KBM-7 (cell line): ENCODE measurements at places on chromosomes 12 and 14.

DNA sequence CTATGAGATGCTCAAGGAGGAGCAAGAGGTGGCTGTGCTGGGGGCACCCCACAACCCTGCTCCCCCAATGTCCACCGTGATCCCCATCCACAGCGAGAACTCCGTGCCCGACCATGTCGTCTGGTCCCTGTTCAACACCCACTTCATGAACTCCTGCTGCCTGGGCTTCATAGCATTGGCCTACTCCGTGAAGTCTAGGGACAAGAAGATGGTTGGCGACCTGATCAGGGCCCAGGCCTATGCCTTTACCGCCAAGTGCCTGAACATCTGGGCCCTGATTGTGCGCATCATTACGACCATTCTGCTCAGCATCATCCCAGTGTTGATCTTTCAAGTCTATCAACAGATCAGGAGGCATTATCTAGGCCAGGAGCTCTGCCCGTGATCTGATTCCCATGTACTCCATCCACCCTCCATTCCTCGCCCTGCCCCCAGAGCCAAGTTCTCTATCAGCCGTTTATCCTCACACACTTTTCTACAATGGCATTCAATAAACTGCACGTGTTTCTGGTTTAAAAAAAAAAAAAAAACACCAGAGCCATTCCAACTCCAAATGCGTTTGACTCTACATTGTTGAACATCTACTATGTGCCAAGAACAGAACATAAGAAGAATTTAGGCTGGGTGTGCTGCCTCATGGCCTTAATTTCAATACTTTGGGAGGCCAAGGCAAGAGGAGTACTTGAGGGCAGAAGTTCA, 17.5 kb downstream of the ATXN2 start:
- DNase-seq, result no peak

DNA sequence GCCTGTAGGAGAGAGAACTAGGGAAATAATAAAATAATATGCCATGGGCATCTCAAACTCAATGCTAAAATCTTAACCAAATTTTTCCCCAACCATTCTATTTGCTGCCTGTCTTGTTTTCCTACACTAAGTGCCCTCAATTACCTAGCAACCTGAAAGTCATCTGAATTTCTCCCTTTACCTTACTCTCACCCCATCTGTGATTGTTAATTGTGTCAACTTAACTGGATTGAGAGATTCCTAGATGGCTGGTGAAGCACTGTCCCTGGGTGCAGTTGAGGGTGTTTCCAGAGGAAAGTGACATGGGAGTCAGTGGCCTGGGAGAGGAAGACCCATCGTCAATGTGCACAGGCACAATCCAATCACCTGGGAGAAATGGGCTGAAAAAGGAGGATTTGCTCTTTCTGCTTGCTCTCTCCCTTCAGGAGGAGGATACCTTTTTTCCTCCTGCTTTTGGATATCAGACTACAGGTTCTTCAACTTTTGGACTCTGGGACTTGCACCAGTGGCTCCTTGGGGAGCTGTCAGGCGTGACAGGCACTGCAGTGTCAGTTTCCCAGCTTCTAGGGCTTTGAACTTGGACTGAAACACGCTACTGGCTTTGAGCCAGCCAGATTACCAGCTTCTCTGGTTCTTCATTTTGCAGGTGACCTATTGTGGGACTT, 100.1 kb downstream of the PPP1R12A start:
- no peak for DNase-seq

DNA sequence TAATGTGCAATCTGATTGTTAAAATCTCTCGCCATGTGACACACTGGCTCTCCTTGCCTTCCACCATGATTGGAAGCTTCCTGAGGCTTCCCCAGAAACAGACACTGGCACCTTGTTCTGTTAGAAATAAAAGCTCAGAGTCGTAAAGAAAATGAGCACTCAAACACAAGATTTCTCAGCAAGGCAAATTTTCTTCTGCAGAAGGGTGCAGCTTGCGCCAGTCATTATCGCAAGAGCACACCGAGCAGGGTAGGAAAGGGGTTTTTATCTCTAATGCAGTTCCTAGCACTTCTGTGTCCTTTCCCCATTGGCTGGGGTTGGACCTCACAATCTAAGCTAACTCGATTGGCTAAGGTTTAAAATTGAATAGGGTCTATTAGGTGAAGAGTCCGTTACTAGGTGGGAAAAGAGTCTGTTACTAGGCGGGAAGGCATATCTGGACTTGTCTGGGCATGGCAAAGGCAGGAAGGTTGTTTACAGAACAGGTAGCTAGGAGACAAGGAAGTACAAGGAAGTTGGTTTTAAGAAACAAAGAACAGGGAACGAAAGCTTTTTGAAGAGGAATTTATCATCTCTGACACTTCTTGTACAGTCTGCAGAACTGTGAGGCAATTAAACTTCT, 62.6 kb upstream of the BICD1 start:
- peak; percentile 64 for DNase-seq

DNA sequence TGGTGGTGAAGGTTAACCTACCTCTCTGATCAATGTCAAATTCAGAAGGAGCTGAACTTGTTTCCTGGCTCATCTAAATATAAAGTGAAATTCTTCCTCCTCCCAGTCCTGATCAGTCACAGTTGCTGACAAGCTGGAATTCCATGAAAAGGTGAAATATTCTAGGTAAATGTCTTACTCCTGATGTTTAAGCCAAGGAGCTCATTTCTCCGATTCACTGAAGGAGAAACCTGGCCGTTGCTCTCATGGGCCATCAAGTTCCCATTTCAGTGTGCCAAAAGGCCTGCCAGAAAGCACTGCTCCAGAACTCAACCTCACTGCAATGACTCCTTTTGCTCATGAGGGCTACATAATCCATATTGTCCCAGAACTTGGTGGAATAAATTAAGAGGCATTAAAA, 707.5 kb downstream of the GALC start:
- DNase-seq, result no peak

GRCh38 chr12:78759367-78759766, 105.2 kb upstream of the SYT1 start:
- no peak for DNase-seq

- DNase-seq, result peak; percentile 82
Measured at GRCh38 chr12:62934799-62935674, at the start of gene PPM1H. TSS of gene PPM1H (minus strand) at chr12:62935150. CDS start at chr12:62934736, 414 bp downstream.

- DNase-seq, result no peak
Measured at GRCh38 chr12:81800298-81801148, 41.4 kb upstream of the PPFIA2 start.

DNA sequence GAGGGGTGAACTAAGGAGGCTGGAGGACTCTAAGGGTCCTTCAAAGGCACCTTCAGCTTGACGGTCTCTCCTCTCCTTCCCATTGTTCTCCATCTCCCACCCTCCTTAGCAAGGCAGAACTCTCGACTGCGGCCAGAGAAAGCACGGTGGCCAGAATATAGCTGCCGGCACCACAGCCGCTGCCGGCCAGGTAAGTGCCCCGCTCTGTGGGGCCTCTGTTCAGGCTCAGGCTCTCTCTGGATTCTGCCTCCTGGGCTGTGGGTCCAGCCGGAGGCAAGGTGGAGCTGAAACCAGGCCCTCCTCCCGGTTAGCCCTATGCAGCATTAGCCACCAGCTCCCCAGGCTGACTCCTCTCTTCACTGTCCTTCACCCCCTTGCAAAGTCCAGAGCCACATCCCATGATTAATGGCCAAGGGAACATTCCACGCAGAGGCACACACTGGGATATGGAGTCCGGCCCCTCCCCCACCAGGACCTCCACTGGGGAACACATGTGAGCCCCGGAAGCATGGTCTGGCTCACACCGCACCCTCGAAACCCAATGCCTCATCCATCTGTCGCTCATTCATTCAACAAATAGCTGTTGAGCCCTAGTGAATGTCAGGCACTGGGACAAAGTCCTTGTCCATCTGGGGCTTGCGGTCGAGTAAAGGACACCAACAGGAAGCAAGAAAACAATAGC, 25.2 kb downstream of the LTBP2 start:
- DNase-seq, result no peak

DNA sequence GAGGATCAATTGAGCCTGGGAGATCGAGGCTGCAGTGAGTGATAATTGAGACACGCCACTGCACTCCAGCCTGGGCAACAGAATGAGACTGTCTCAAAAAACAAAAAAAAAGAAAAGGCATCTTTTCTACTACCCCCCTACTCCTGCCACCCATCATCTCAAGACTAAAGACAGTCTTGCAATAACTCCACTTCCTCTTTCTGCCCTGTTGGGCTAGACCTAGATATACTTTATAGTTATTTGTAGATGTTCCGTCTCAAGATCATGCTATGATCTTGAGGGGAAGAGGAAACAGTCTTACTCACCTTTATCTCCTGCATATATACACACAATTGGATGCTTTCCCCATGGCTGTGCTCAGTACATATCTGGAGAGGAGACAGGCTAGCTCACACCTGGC, 12.1 kb upstream of the ESPL1 start:
- peak; percentile 78 for DNase-seq

- no peak for DNase-seq
Measured at GRCh38 chr12:1630133-1630826, 1.2 kb downstream of the WNT5B start.

GRCh38 chr14:75401361-75401760, 26.5 kb upstream of the JDP2 start:
- no peak for DNase-seq

DNA sequence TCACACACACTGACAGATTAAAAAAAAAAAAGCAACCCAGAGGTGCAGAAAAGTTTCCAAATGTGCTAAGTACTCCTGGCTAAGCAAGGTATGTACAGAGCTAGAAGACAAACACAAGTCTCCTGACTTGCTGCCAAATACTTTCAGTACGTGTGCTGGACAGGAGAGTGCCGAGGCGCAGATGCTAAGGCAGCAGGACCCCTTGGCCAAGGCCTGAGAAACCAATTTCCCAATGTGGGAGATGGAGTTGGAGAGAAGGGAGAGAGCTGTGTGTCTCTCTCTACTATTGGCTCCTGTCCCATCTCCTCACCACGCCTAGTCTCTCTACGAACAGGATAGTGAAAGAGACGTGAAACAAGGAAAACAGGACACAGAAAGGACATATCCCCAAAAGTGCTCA, 5.3 kb downstream of the SPRYD3 start:
- DNase-seq, result no peak

- no peak for DNase-seq
Measured at GRCh38 chr14:90981636-90982035, 78.8 kb downstream of the RPS6KA5 start.

DNA sequence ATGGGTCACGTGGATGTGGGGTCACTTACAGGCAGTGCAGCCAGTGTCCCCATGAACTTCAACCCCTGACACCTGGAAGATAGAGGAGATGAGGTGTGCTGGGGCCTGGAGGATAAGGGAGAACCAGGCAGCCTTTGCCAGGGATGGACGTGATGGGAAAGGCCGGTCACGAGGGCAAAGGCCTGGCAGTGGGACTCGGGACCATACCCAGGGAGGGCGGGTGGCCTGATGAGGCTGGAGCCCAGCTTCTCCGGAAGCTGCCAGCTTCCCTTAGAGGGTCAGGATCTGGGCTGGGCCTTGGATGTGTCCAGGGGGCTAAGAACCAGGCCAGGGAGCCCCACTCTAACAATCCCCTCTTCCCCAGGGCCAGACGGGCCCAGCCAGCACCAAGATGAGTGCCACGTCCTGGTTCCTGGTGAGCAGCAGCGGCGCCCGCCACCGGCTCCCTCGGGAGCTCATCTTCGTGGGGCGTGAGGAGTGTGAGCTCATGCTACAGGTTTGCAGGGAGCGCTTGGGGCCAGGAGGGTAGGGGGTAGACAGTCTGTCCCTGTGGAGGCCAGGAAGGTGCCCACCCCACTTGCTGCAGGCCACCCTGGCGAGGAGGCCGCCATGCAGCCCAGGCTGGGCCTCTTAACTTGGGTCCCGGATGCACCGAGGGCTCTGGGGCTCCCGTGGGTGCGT, 3.1 kb downstream of the CEP170B start:
- no peak for DNase-seq

DNA sequence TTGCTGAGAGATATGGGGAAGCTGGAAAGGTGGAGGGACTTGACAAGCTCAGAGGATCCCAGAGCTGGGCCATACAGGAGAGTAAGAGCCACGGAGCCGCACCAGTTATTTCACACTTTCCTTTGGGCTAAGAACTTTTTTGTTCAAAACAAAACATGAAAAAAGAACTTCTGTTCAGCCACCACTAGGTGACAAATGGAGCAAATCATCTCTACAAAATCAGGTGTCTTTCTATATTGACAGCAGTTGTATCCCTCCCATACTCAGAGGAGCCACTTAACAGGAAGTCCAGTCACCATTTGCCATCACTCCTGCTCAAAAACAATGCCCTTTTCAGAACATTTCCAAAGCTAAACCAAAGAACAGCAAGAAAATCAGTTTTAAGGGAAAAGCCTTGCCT, 70.3 kb upstream of the DBX2 start:
- no peak for DNase-seq

DNA sequence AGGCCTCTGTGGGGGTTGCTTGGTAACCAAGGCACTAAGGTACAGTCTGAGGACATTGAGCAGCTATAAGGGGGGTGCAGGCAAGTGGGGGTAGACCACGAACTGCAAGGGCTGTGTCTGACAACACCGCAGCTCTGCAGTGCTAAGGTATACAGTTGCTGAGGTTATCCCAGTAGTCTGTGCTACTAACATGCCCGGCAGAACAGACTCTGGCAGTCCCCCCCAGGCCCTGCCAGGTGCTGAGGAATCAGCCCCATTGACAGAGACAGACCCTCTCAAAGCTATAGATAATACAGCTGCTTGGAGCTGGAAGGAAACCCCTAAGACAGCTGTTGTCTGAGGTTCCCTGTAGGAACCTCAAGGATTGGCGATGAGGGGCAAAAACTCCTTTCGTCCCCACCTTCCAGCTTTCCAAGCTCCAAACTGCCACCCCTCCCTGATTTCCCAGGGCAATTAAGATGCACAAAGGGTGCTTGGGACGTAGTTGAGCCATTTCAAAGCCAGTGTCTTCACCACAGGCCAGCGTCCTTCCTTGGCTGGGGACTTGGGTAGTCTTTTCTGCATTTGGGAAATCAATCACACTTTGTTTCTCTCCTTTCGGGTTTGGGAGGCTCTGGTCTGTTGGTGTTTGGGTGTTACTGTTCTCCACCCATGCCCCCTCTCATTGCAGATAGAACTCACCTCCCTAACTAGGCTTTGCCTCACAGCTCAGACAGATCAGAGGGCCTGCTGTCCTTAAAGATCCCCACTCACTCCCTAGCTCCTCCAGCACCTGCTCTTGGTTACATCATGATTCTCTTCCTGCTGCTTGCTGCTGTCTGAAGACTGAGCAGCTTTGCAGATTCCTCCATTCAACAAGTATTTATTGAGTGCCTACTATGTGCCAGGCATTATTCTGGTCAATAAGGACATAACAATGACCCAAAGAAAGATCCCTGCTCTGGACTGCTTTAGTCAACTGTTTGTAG, 2.0 kb upstream of the MYH7 start:
- DNase-seq, result no peak

- DNase-seq, result no peak
Measured at GRCh38 chr14:49367696-49368095, 218.5 kb downstream of the RPS29 start.

GRCh38 chr12:72295744-72296143, 23.6 kb downstream of the TRHDE start:
- DNase-seq, result no peak
